ENCODE measurements at places on chromosomes 12 and 14.

DNA sequence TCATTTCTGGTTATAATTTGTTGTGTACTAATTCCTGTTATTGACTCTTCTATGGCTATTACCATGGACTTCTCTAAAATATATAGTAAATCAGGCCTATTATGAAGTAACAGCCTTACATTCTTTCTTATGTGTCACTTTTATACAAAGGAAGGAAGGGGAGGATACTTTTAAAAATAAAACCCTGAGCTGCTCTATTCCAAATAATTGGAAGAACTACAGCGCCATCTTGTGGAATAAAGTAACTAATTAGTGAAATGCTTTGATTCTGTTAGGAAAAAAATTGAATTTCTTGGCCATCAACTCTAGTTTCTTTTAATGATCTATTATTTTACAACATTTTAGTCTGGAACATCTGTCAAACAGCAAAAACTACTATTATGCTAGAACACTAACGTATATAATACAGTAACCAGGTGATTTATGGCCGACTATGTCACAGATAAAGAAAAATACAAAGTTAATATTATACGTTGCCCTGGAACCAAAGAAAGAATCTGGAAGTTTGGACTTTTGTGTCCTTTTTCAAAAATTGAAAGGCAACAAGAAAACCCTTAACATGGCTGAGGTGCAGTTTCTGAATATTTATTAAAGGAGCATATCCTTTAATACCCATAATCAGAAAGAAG lies 55.0 kb upstream of the NELL2 start:
- DNase-seq = no peak

- no peak for DNase-seq
These were observed 129.3 kb upstream of the RASSF8 start for GRCh38 chr12:25829192-25829591.

DNA sequence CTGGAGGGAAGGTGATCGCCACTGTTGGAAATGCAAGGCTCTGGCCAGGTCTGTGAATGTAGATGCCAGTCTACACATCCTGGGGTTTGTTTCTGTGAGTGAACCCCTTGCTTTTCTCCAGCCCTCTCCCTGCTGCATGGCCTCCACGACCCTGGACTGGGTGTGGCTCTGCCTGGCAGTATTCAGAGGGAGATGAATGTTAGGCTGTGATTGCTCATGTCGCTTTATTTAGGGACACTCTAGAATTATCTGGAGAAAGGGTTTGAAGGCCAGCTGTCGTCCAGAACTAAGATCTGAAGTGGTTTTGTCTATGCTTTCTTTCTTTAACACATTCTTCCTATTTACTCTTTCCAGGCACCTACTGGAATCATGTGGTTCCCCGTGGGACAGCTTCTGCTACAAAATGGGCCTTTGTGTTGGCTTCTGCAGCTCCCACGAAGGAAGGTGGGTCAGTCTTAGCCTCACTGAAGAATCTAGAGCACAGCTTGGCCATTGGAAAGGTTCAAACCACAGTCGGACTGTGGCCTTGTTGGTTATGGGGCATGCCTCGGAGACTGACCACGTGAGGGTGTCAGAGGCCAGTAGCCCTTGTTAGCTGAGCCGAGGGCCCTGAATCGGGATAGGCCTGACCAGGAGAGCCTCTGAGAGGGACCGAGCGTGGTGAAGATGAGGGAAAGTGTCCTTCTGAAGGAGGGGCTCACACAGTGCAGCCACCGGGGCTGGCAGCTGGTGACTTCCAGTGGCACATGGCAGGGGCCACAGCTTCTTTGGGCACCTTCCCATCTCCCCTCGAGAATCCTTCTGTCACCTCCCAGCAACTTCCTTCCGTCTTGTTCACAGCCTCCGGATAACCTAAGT lies 59.1 kb downstream of the ANKRD9 start:
- no peak for DNase-seq

DNA sequence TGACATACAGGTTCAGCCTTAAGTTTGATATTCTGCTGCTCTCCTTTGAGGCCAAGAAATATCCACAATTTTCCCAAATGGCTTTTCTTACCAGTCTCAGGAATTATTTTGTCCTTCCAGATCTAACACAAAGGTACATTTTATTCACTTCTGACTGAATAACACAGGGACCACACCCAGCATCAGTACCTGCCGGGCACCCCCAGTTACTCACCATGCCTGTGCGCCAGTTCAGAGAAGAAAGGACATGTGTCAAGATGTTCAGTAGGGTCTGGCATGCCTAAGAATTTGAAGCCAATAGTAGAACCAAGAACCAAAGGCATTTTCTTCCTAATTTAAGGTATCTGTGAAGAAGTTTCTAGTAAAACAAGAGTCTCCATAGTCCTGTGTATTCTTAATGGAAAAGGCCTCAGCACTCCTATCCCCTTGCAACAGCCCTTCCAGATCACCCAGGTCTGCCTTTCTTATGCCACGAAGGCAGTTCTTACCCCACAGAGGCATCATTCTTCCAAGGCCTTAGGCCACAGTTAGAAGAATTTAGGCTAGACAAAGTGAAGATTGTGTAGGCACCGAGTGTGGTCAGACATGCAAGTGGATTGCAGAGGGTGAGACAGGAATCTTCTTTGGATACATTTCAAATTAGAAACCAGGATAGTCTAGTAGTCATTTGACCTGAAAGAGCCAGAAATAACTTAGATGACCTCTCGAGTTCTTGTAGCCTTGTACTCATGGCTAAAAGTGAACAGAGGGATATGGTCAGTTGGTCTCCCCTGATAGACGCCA lies 140.1 kb upstream of the HIF1A start:
- DNase-seq = no peak

DNA sequence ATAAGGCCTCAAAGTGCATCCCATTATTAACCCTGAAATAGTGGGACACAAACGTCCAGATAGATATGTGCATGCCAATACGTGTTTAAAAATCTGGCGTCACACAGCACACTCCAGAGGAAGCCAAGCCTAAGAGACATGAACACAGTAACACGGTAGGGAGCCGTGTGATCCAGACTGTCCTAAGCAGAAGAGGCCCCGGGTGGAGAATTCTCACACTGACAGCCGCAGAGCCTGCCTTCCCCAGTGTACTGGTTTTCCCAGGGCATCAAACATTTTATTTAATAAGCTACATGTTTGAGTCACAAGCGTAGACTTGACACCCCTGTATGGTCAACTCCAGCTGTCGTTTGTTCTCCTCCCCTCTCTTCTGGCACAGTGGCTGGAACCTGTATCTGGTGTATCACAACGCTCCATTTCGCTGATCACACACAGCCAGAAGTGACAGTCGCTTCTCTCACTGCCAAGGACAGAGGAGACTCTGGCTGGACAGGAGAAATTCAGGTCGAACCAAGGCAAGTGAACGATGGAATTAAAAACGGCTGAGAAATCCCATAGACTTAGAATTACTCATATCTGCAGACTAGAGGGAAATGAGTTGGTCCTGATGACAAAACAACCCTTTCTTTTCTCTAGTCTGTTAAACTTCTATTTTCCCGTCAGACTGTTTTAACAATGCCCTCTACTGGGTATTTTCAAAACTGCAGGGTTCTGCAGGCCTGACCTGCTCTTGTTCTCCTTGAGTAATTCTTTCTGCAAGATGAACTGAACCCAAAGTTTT lies 359.9 kb downstream of the RGS6 start:
- no peak for DNase-seq

All from stimulated activated CD4-positive, alpha-beta T cell treated with anti-CD3 and anti-CD28 coated beads, Interleukin-1b, Interleukin-23, amount 100 ng/mL, for 1 hour (primary cell).